SHP77 (cell line): ENCODE measurements at places on chromosomes 7 and 10.

GRCh38 chr10:112663234-112664125, 216.5 kb downstream of the VTI1A start:
- DNase-seq, result no peak

- no peak for DNase-seq
These were observed 2.9 kb downstream of the IPMK start for GRCh38 chr10:58264780-58265179.

GRCh38 chr7:49669285-49669684, 104.2 kb upstream of the VWC2 start:
- DNase-seq, result no peak

DNA sequence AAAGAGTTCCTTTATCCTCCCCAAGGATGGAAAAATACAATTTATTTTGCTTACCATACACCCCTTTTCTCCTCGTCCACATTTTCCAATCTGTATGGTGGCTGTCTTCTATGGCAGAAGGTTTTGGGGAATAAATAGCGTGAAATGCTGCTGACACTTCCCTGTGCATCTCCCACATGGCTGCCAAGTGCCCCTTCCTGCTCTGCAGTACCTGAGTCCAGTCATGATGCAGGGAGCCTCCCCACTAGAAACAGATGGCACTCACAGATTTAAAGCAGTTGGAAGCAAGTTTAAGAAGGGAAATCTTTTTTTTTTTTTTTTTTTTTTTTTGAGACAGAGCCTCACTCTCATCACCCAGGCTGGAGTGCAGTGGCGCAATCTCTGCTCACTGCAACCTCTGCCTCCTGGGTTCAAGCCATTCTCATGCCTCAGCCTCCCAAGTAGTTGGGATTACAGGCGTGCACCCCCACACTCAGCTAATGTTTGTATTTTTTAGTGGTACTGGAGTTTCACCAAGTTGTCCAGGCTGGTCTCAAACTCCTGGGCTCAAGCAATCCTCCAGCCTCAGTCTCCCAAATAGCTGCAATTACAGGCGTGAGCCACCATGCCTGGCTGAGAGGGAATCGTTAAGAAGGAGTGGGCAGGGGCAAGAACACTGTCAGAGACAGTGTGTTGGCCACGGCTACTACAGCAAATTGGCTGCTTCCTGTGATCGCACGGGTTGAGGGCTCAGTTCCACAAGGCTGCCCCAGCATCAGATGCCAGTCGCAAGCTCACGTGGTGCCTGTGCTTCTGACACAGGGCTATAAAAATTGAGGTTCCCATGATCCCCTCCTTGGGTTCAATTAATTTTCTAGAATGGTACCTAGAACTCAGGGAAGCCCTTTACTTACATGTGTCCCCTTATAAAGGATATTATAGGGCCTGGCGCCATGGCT, 5.3 kb upstream of the PILRA start:
- no peak for DNase-seq

- DNase-seq, result no peak
These were observed 117.3 kb upstream of the PCBD1 start for GRCh38 chr10:71005337-71006305.

GRCh38 chr10:75654171-75654771, 222.8 kb downstream of the LRMDA start:
- DNase-seq, result no peak

DNA sequence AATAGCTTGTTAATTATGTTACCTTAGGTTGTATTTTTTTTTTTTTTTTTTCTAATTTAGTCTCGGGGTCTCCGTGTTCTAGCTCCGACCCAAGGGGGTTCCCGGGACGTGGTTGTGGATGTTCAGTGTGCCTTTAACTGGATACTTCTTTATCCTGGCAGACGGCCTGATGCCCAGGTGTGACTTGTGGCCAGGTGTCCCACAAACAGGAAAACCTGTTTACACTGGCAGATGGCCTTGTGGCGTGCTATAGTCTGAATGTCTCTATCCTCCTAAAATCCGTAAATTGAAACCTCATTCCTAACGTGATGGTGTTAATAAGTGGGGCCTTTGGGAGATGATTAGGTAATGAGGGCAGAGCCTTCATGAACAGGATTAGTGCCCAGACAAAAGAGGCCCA, 546.4 kb upstream of the C7orf33 start:
- peak; percentile 45 for DNase-seq
